ENCODE measurements at places on chromosomes 12 and 14.

GRCh38 chr12:26095186-26095585 lies 29.7 kb downstream of the BHLHE41 start:
- DNase-seq, result no peak

- DNase-seq, result peak; percentile 65
These were observed 1.5 kb downstream of the KDM2B start for GRCh38 chr12:121579190-121579791.

DNA sequence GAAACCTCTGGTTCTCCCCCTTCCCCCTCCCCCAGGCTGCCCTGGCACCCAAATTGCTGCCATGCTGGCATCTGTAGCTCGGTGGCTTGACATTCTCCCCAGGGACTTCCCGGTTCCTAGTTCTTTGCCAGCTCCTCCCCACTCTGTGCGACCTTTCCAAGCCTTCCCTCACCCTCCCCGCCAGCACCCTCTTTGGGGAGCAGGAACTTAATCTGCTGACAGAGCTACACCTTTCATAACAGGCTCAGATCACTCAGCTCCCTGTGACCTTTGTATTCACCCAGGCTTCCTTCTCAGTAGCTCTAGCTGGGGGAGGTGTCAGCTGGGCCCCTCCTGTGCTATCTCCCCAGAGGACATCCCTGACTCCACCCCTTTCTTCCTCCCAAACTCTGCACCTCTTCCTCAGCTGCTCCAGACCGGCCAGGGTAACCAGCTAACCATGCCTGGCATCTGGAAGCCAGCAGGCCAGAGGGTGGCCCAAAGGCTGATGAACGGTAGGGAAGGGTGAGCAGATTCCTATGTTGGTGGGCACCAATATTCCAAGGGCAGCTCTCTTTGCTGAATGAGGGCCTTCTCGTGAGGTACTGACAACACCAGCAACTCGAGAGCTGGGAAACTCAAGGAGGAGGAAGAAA lies 1.8 kb upstream of the COX14 start:
- peak; percentile 87 for DNase-seq

- DNase-seq, result no peak
These were observed 126.7 kb upstream of the BTG1 start for GRCh38 chr12:92272061-92272964.

DNA sequence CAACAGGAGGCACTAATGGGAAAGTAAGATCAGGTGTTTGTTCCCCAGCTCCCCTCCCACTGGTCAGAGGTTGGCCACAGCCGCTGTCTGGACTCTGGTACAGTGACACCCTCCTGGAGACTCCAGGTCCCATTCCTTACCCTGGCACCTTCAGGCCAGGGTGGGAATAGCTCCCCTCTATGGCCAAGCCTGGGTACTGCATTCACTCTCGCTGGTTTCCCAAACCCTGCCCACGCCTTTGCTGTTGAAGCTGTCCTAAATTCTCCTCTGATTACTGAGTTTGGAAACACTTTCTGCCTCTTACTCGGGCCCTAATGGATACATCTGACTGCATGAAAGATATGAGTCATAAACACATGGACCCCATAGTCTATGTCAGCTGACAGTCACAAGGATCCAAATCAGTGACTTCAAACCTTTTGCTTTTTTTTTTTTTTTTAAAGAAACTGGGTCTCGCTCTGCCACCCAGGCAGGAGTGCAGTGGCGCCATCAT lies 17.9 kb downstream of the HRK start:
- peak; percentile 48 for DNase-seq

DNA sequence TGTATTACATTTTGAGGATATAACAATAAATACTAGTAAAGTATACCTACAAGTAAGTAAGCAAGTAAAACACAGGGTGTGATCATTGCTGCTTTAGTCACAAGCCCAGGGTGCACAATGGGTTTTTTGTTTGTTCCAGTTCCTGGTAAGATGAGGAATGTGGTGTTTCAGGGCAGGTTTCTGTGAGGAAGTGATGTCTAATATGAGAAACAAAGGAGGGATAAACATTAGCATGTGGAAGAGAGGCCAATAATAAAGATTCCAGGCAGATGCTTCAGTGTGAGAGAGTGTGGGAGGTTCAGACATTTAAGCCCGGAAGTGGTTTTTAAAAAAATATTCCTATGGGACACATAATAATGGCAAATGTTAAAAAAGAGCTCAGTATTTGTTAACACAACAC lies 808.1 kb upstream of the USP15 start:
- DNase-seq, result no peak

DNA sequence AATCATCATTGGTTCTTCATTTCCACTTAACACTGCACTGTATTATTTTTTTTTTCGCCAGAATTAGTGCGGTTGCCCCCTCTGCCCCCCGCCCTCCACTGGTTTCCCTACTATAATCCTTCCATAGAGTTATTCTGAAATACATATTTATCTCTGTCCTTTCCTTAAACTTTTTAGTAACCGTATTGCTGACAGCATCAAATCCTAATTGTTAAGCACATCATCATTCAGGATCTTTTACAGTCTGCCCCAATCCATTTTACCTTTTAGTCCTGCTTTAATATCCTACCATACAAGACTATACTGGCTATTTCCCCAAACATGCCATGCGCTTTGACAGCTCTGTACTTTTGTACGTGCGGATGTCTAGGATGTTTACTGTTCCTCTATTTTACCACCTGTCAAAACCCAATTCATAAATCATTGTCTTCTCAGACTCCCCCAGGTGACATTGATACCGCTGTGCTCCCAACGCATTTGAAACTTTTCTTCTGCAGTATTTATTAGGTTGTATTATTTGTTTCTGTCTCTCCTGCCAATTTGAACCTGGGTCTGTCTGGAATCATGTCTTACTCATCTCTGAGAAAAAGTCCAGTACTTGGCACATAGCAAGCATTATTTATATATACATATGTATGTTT lies 1.0 kb downstream of the FGFR1OP2 start:
- DNase-seq, result peak; percentile 37

GRCh38 chr12:7512553-7512952 lies 9.0 kb upstream of the CD163 start:
- DNase-seq, result peak; percentile 1

DNA sequence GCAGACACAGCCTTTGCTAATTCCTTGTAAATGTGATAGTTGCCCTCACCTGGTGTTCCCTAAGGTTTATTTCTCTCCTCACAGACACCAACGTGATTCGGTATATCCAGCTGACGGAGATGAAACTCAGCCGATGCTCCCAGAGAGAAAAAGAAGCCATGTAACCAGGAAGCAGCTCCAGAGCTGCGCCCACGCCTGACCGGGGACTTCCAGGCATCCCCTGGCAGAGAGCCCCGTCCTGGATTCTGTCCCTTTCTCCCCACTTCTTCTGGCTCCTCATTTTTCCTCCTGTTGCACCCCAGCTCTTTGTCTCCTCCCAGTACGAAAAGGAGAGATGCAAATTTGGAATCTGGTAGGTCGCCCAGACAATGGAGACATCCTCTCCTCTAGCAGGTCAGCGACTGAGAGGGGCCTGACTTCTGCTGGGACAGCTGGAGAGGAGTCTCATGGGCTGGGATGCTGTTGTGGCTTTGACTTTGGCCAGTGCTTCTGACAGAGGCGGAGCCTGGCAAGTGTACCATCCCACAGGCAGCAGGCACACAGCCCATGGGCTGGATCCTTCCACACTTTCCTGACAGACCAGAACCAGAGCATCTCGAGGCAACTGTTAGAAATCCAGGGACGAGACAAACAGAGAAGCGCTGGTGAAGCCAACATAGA lies 29.4 kb downstream of the TTC9 start:
- DNase-seq, result no peak

- DNase-seq, result peak; percentile 51
These were observed 57.1 kb downstream of the NIN start for GRCh38 chr14:50773632-50774541.

DNA sequence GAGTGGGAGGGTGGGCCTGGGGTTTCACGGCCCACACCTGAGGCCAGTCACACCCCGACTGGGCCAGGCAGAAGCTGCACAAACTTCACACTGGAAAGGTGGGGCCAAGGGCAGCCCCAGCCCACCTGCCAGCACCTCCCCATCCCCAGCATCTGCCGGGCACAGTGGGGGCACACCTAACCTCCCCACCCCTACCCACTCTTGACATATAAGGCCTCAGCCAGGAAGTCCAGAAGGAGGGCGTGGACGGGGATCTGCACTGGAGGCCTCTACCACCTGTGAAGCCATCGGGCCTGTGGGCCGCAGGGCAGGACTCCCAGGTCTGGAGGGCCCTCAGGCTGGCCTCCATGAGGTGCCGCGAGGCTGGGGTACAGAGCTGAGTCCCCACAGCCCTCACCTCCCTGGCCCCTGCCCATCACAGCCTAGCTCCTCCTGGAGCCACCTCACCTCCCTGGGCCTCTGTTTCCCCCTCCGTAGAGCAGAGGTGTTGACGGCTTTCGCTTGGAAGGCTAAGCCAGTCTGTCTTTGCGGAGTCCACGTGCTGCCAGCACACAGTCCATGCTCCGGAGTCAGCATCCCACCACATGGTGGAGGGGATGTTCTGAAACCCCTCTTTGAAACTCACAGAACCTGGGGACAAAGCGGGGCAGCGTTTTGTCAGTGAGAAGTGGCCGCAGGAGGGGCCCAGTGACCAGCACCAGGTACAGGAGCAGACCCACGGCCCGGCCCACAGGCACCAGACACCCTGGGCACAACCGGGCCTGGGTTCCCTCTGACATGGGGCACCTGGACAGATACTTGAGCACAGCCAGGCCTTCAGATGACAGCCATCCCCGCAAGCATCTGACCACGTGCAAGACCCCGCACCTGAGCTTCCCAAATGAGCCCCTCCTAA lies 38.2 kb upstream of the INF2 start:
- DNase-seq, result no peak

- DNase-seq, result peak; percentile 26
These were observed 12.1 kb upstream of the LTA4H start for GRCh38 chr12:96047229-96048211.

DNA sequence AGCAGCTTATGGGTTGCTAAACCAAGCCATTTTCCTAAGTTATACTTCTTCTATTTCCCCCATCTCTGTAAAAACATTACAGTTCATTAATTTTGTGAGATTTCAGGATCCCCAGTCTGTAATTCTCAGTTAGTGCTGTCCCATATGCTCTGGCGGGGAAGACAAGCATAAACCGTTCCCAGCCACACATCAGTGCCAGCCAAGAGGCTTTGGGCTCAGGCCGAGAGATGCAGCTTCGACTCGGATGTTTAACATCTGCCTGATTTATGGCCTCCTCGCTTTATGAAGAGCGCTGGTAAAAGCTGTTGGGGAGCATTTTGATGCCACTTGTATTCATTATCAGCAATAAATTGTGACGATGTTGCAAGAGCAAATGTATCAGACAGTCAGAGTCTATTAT lies 349.1 kb upstream of the CCDC196 start:
- DNase-seq, result no peak

DNA sequence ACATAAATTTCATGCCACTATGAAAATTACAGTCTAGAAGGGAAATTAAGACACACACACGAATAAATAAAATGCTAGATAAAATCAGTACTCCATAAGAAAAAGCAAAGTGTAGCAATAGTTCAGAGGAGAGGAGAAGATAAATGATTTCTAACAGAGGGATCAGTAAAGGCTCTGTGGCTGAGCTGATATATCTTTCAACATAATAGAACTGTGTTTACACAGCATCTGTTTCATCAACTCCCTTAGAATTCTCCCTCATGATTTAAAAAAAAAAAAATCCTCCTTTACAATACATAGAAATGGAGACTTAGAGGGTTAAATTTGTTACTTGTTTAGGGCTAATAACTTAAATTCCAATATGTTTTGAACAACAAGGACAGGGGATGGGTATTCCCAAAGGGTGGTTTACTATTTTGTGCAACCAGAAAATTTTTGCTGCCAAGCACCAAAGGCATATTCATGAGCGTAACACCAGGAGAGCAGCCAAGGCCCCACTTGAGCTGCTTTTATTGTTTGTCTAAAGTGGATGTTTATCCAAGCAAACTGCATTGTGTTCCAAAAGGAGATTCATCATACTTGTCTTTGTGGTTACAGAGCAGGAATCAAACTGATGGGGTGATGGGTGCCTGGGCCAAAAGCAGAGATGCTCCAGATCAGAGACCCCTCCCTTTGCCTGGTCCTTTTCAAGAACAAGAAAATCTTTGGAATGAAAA lies 162.7 kb downstream of the BMP4 start:
- DNase-seq, result no peak

DNA sequence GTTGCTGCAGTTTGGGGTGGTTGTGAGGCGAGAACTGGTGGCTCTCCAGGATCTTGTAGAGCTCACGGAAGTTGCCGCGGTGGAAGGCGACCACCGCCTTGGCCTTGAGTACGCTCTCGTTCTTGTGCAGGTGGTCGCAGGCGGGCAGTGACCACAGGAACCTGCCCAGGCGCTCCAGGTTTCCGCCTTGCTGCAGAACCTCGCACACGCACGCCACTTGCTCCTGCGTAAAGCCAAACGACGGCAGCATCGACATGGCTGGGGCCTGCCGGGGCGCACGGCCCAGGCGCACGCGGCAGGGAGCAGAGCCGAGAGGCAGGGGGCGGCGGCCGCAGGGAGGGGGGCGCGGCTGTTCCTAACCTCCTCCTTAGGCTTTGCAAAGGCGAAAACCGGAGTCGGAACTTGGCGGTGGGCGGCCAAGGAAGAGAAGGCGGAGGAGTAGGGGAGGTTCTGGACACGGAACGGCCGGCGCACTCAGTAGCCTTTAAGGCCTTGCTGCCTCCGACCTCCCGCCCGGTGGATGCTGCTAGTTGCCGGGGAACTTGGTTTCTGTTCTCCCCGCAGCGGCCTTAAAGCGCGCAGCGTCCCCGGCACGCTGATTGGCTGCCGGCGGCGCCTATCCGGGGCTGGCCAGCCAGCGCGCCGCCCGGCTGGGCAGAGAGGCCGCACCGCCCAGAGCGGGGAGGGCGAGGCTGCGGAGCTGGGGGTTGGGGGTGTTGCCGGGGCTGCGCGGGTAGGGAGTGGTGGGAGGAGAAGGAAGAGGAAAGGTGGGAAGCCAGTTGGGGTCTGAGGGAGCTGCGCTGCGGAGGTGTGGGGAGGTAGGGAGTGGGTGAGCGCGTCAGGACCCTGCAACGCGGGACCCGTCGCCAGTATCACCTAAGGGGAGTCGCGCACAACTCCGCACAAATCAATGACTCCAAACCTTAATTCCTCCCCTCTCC lies at the start of gene SIX1:
Gene SIX1, minus strand, starts transcription at position 544 of the 941 bp plus-strand sequence. Its CDS starts 288 bp downstream, at position 256.
- DNase-seq, result peak; percentile 75

DNA sequence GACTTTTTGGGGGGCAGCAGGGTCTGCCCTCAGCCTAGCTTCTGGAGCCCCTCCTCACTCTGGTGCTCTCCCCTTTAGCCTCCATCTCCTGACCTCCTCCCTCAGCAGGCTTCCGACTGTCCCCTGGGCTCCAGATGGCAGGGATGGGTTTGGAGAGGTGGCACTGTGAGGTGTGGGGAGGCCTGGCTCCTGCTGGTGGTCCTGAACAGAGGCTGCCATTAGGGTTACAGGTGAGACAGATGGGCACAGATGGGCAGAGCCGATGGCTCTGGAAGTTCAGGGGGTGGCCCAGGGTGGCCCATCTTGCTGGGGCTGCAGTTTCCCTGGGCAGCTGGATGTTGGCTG lies 68.5 kb upstream of the BEGAIN start:
- no peak for DNase-seq

- DNase-seq, result no peak
These were observed 370.2 kb upstream of the TMTC1 start for GRCh38 chr12:30153981-30154380.

DNA sequence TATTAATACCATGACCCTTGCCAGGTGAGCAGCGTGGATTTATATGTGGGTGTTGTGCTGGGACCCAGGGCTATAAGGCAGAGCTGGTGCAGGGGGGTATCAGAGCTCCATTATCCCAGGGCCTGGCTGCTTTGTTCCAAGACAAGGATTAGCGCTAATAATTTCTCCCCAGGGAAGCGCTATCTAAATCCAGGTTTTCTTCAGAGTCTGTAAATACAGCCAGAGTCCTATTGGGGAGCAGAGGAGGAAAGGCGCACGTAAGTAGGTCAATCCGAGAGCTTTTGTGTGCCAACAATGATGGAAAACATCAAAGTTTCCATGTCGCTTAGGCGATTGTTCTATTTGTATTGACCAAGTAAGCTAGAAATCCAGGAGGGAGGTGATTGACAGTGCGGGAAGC lies 1009.7 kb downstream of the VRK1 start:
- no peak for DNase-seq

Data from K562 (cell line).